Adrenal gland (tissue), 19 donors: ENCODE measurements at places on chromosomes 2 and 18. TPM values are rescaled to one million over a fixed set of nuclear protein-coding genes. Genes with fewer than 3 reads are reported as not detected.

DNA sequence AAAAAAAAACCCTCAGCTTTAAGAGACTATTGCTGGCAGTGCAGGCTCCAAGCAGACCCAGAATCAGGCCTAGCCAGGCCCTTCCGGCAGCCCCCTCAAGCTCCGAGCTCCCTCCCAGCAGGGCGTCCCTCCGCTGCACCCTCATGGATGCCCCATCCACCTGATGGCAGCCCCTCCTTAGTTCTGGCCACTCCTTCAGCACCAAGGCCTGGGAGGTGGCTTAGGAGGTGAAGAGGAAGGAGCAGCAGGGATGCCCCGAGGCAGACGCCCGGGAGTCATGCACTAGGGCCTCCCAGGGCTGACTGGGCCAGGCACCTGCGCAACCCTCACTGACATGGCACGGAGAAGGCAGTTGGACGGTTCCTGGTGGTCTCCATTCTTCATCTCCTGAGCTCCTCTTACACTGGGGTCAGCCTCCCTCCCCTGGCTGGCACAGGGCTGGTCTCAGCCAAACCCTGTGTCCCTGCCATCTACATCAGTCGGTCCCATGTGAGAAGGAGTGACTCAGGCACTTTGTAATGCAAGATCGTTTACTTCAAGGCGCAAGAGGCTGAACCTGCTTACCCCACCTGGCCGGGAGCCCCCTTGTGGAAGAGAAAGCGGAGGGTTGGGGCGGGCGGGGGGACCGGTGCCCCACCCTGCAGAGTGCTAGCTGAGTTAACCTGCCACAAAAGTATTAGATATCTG, 53.5 kb upstream of the ID2 start:
- H3K4me3 ChIP-seq: no peak overlapping the region
- H3K27ac ChIP-seq: no peak overlapping the region
- no peaks in the 10 kb centered on the region for H3K36me3 ChIP-seq
- no peaks in the 10 kb centered on the region for H3K4me1 ChIP-seq
- DNase-seq: no peak
- no peaks in the 10 kb centered on the region for H3K27me3 ChIP-seq

Gene DSG4
- not detected for total RNA-seq

DNA sequence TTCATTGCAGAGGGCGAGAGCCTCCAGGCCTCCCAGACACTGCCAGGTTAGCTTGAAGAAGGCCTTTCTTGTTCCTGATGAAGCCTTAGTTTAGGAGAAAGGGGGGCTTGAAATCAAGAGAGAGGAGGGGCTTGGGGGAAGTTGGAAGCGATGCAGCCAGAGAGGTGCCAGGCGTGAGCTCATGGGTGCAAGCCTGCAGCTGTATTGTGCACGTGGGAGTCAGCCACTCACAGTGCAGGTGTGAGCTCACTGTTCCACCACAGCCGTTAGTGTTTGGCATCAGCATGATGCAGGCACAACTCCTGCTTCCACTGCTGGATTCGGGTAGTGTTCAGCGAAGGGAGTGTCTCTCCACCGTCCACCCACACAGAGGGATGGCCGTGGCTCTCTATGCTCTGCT, 68.4 kb upstream of the ALPP start:
- H3K27ac ChIP-seq: no peak overlapping the region
- no peaks in the 10 kb centered on the region for H3K27me3 ChIP-seq
- no peaks in the 10 kb centered on the region for H3K36me3 ChIP-seq
- no peak overlapping the region for H3K4me3 ChIP-seq

Gene LMAN2L
- 14.7 TPM for total RNA-seq

DNA sequence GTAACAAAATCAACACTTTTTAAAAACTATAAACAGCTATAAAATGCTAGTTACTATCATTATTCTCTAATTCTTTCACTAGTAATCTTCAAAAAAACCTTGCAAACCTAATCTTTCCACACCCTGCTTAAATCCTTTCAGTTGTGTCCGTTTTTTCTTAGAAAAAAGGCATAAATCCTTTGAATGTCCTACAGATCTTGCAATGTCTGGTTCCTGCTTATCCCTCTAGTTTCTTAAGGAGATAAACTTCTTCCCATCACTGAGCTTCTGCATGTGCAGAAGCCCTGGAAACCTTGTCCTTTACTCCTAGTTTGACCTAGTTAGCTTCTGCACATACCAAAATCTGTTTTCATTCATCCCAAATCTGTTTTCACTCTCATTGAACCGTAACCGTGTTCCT, 1.3 kb upstream of the PNO1 start:
- no peak for DNase-seq
- peak overlapping the region; percentile 92 for H3K4me3 ChIP-seq
- H3K36me3 ChIP-seq: no peaks in the 10 kb centered on the region
- no peaks in the 10 kb centered on the region for H3K27me3 ChIP-seq

DNA sequence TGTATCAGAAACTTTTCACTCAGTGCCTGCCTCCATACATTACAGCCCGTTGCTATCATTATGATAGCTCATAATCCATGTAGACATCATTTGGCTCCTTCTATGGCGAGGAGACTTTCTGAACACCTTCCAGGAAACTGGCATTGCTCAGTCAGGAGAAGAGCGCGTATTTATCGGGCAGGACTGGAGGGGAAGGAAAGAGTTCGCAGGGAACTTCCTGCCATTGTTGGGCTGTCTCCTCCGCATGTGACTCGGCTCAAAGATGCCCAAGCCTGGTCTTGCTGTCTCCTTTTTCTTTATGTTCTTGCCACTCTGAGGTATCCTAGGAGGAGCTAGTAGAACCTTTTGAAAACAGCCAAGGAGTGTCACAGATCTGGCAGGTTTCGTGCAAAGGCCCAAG, 156.8 kb downstream of the CTIF start:
- H3K36me3 ChIP-seq: peaks cover 4% of the 10 kb centered on the region
- H3K27me3 ChIP-seq: no peaks in the 10 kb centered on the region
- H3K4me3 ChIP-seq: no peak overlapping the region
- peaks cover 20% of the 10 kb centered on the region for H3K4me1 ChIP-seq
- DNase-seq: no peak

Gene UGT1A10
- total RNA-seq: not detected

GRCh38 chr2:120667981-120668380, 67.7 kb upstream of the GLI2 start:
- H3K27ac ChIP-seq: no peak overlapping the region
- H3K36me3 ChIP-seq: no peaks in the 10 kb centered on the region
- no peak overlapping the region for H3K4me3 ChIP-seq
- peaks cover 6% of the 10 kb centered on the region for H3K27me3 ChIP-seq
- DNase-seq: no peak

- peak overlapping the region; percentile 42 for H3K27ac ChIP-seq
- no peaks in the 10 kb centered on the region for H3K27me3 ChIP-seq
- no peak for DNase-seq
- H3K4me3 ChIP-seq: no peak overlapping the region
Observed at GRCh38 chr2:108633409-108633808, 85.9 kb upstream of the RANBP2 start.

DNA sequence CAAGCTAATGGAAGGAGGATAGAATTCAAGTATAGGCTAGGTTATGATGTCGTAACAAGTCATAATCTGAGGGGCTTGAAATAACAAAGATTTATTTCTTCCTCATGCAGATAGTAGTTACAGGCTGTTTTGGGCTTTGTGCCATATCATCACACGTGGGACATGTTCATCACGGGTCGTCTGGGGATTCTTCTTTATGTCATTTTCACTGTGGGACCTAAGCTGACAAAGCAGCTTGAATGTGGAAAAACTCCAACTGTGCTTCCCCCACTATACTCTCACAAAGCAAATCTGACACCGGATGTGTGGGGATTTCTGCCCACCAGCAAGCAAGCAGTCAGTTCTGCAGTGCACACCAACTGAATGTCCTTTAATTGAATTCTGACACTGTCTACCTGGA, 124.8 kb downstream of the LTBP1 start:
- H3K4me3 ChIP-seq: no peak overlapping the region
- no peak overlapping the region for H3K27ac ChIP-seq
- peaks cover 11% of the 10 kb centered on the region for H3K4me1 ChIP-seq
- DNase-seq: no peak

GRCh38 chr2:206556357-206556949, 85.8 kb upstream of the FAM237A start:
- H3K36me3 ChIP-seq: no peaks in the 10 kb centered on the region
- DNase-seq: no peak
- H3K27ac ChIP-seq: no peak overlapping the region

- H3K4me1 ChIP-seq: peaks cover 4% of the 10 kb centered on the region
- no peak for DNase-seq
- H3K27me3 ChIP-seq: no peaks in the 10 kb centered on the region
Observed at GRCh38 chr18:61589053-61589723, 256.0 kb downstream of the CDH20 start.

DNA sequence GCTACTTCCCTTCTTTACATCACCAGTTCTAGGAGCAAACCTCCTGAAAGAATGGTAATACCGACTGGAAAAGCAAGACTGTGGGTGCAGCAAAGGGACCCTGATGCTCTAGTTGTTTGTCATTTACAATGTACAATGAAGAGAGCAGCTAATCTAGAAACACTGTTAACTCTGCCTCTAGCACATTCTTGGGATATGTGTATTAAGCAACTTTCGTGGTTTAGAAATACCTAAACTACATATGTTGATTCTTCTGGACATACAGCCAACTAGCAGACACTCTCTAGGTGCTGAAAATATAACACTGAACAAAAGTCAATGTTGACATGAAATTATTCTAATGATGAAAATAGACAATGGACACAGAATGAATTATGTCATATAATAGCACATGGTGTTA, 440.3 kb upstream of the MC4R start:
- no peak overlapping the region for H3K27ac ChIP-seq
- H3K4me1 ChIP-seq: no peaks in the 10 kb centered on the region
- no peaks in the 10 kb centered on the region for H3K27me3 ChIP-seq
- no peaks in the 10 kb centered on the region for H3K36me3 ChIP-seq
